Fibroblast of mammary gland (primary cell): ENCODE measurements at places on chromosomes 4 and X.

- DNase-seq = no peak
These were observed 641.0 kb upstream of the FRG1 start for GRCh38 chr4:189299706-189300105.

DNA sequence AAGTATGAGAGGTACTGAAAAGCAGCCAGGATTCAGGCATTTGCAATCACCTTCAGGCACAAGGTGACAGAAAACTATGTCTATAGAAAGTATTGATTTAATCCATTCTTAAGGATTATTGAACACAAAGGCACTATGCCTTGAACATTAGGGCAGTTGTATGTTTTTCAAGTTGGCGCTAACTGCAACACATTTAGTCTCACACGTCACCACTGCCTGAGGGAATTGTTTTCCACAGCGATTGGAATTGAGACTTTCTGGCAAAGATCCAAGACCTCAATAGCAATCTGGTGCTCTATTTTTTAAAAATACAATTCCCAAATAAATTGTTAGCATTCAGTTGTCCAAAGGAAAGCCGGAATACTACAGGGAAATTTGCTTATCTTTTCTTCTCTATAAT is 52.7 kb upstream of the FTHL17 start:
- DNase-seq = no peak

DNA sequence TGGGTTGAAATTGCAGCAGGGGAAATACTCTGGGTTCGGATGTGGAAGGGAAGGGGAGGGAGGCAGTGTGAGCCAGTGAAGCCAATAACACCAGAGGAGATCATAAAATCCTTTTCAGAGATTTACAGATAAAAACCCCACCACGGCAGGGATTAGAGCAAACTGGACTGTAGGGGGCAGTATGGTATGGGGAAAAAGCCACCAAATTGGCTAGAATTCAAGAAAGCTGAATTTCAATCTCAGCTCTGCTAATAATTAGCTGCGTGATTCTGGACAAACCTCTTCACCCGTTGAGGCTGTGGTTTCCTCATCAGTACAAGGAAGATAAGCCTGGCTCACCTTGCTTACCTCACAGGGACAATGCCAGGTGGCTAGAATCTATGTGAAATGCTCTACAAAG is 108.1 kb downstream of the ATG4A start:
- peak; percentile 59 for DNase-seq

DNA sequence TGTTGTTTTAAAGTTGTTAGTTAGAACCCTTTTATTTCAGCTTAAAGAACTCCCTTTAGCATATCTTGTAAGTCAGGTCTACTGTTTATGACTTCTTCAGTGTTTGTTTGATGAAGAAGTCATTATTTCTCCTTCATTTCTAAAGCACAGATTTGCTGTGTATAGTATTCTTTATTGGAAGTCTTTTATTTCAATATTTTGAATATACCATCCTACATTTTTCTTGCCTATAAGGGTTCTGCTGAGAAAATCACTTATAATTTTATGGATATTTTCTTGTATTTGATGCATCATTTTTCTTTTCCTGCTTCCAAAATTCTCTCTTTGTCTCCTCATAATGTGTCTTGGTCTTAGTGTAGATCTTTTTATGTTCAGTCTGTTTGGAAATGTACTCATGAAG is 134.5 kb downstream of the CPXCR1 start:
- DNase-seq = no peak

DNA sequence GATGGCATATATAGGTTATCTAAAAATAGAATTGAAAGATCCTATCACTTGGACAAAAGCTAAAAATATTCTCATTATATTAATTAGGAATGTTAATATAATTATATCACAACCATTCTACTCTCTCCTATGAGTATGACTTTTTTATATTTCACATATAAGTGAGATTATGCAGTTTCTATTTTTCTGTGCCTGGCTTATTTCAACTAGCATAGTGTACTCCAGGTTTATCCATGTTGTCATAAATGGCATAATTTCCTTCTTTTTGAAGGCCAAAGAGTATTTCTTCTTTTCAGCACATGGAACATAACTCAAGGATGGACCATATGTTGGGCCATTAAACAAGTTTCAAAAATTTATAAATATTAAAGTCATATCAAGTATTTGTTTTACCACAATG is 421.2 kb upstream of the CTSO start:
- DNase-seq = no peak

DNA sequence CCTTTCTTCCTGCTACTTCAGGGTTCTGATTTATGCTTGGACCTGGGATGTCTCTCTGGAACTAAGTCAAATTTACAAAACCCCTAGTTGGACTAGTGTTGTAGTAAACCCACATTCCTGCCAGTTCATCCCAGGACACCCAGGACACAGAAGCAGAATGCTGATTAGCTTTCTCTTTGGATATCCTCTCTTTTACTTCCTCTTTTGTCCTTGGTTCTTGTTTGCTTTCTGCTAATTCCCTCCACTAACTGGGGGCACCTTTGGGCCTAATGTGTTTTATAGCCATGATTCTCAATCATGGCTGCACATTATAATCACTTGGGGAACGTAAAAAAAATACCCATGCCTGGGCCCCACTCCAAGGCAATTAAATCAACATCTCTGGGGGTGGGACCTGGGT is 42.5 kb downstream of the LANCL3 start:
- no peak for DNase-seq

GRCh38 chr4:244471-244870 is 60.8 kb downstream of the ZNF732 start:
- DNase-seq = peak; percentile 18

GRCh38 chr4:107699466-107700206 is 20.4 kb downstream of the PAPSS1 start:
- DNase-seq = no peak

DNA sequence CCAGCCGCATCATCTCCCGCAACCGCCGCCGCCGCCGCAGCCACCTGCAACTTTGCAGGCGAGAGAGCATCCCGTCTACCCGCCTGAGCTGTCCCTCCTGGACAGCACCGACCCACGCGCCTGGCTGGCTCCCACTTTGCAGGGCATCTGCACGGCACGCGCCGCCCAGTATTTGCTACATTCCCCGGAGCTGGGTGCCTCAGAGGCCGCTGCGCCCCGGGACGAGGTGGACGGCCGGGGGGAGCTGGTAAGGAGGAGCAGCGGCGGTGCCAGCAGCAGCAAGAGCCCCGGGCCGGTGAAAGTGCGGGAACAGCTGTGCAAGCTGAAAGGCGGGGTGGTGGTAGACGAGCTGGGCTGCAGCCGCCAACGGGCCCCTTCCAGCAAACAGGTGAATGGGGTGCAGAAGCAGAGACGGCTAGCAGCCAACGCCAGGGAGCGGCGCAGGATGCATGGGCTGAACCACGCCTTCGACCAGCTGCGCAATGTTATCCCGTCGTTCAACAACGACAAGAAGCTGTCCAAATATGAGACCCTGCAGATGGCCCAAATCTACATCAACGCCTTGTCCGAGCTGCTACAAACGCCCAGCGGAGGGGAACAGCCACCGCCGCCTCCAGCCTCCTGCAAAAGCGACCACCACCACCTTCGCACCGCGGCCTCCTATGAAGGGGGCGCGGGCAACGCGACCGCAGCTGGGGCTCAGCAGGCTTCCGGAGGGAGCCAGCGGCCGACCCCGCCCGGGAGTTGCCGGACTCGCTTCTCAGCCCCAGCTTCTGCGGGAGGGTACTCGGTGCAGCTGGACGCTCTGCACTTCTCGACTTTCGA is 654 bp downstream of the ATOH1 start:
- DNase-seq = no peak

GRCh38 chr4:1336088-1336491 is 10.9 kb upstream of the UVSSA start:
- peak; percentile 78 for DNase-seq

DNA sequence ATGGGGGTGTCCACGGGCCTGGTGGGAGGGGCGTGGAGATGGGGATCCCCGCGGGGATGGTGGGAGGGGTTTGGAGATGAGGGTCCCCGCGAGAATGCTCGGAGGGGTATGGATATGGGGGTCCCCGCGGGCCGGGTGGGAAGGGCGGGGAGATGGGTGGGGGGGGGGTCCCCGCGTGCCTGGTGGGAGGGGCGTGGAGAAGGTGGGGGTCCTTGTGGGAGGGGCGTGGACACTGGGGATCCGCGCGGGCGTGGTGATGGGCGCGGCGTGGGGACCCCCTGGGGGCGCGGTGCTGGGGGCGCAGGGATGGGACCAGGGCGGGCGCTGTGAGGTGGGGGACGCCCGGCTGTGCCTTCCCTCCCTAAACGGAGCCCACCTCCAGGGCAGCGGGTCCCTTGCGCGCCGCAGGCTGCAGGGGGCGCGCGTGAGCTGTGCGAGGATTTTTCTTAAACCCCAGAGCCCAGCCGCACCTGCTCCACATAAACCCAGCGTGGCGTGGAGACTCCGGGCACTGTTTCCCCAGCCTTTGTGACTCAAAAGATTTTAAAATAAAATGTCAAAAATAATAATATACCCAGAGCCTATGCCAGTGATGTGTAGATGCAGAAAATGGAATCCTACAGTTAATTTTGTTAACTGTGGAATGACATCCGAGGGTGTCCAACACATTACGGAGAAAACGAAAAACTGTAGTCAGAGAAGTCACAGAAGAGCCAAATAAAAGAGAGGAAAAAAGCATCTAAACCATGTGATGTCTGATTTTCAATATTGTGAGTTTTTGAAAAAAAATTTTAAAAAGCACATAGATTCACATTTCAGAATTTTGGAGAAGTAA is 1.5 kb upstream of the ASMTL start:
- DNase-seq = peak; percentile 71

- no peak for DNase-seq
These were observed 33.6 kb upstream of the CPLX1 start for GRCh38 chr4:859496-859895.

DNA sequence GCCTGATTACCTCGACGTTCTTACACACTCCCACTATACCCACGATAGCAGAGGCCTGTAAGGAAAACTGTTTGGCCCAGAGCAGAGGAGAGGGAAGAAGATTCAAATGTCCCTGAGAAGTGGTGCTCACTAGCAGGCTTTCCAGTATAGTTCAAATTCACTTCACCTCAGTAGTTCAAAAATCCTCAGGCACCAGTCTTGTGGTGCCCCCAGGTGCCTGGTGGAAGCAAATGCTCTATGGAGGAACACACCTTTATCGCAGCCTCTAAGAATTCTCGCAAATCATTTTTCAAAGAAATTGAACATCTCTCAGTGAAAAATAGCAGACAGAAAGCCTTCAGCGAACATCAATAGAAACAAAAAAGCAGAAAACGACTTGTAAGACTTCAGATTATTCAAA is 12.2 kb upstream of the MTMR1 start:
- DNase-seq = peak; percentile 23

GRCh38 chrX:141468940-141469339 is 115.6 kb downstream of the SPANXA1 start:
- peak; percentile 53 for DNase-seq

GRCh38 chr4:141570290-141570689 is 66.1 kb upstream of the IL15 start:
- DNase-seq = no peak

DNA sequence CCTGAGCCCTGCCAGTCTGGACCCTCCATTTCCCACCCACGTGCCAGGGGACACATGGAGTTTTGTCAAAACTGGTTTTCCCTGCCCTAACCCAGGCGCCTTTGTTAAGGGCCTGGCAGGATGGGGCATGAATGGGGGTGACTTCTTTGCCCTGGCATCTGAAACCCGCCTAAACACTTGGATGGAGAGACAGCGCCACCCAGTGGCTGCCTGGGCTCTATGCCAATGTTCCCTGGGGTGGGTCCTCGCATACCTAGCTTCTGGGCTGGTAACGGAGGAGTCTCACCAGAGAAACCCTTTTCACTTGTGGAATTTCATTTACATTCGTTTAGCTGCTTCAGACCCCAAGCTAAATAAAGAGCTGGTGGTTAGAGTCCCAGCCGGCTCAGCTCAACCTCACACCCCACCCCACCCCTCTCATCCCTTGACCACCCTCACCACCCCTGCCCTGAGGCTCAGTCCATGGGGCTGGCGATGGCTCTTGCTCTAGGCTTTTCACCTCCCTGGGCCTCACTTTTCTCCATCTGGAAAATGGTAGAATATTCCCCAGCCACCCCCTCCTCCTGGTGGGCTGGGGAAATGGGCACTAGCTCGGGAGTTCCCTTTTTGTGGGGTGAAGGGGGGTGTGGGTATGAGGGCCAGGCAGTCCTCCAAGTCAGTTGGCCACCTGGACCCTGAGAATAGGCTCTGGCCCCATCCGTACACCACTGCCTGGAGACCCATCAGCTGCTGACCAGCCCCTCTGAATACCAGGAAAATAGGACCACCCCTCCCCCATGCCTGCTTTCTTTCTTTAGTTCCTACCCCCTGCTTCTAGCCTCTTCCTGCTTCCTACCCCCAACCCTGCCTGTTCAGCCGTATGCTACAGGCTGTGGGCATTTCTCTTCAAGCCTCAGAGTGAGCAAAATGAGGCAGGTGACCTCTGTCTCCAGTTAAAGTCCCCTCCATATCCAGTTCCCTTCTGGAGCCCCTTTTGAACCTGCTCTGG is 57.1 kb upstream of the PJA1 start:
- DNase-seq = peak; percentile 63

DNA sequence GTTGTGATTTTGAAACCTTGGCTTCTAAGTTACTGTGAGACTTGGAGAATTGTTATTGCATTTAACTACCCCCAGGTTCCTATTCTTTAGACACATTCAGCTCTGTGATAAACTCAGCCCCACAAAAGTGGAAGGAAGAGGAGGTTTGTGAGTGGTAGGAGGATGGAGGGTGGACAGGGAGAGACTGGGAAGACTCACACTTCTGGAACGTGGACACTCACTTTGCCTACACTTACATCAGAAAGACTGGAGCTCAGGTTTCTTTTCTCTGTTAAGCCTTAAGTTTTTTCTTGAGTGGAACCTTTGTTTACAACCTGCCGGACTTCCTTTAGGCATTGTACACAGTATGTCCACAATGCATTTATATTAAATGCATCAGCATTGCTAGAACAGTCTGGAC is 99.0 kb downstream of the AREG start:
- peak; percentile 75 for DNase-seq

GRCh38 chrX:7815166-7815805 is 27.7 kb upstream of the VCX start:
- no peak for DNase-seq

- no peak for DNase-seq
These were observed 52.5 kb downstream of the LHFPL1 start for GRCh38 chrX:112627206-112627605.

GRCh38 chr4:20299515-20299914 is 47.8 kb downstream of the SLIT2 start:
- peak; percentile 68 for DNase-seq

- peak; percentile 21 for DNase-seq
These were observed 109.1 kb downstream of the PHEX start for GRCh38 chrX:22141047-22141730.
